Naive thymus-derived CD4-positive, alpha-beta T cell (primary cell): ENCODE measurements at places on chromosomes 2 and 18. TPM values are rescaled to one million over a fixed set of nuclear protein-coding genes. Genes with fewer than 3 reads are reported as not detected.

Gene CCL20
- total RNA-seq, result 0.36 TPM in 1 of 2 replicates, not detected in the other

Gene NFE2L2
- 92.0 TPM for total RNA-seq

Gene KCNG2
- total RNA-seq, result not detected

Gene SULT1C2
- total RNA-seq, result not detected

- no peak for DNase-seq
These were observed 185.8 kb downstream of the DOK6 start for GRCh38 chr18:69586537-69586936.

DNA sequence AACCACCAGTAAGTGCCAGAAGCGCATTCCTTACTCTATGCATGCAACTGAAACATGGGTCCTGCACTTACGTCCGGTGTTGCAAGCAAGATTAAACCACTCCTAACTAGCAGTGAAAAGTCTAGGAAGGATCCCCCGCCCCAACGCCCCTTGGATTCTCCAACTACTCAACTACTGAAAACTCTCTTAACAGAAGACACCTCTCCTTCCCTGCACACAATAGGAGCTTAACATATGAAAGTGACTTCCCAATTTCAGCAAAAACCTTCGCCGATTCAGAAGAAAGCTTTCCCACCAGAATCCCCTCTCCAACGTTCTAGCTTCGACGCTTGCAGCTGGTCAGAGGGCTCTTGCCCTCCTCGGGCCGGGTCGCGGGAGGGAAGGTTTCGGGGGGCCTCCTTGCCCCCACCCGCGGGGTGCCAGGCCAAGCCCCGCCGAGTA lies 578 bp downstream of the IWS1 start:
- DNase-seq, result no peak

DNA sequence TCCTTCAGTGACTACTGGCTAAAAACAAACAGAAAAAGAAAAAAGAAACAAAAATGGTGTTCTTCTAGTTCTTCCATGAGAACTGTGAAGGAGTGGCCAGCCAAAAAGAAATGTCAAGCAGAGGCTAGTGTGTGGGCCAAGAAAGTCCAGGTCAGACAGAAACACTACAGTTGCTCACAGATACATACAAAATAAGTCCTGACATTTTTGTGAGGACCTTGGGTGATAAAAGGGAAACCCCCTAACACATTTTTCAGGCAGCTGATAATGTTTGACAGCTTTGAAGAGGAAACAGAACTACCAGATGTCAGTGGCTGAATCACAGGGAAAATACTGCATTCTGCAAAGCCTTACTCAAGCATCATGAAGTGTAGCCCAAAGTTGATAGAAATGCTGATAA lies 28.1 kb downstream of the ARHGAP25 start:
- peak; percentile 42 for DNase-seq

DNA sequence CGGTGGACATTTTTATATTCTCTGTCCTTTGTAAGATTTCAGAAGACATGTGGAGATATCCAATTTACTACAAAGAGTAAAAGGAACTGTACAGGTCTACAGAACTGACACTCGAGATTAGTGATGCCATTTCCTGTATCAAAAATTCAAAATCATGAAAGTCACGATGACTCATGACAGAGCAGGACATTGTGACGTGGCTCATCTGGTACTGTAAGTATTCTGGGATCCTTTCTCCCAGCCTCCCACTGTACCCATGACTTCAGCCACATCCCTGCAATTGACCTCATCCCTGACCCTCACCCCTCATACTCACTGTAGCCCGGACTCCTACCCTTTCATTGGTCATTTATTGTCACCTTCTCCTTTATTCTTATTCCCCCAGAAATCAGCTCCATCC lies 736.5 kb downstream of the EPHA4 start:
- DNase-seq, result no peak

- DNase-seq, result no peak
These were observed 125.3 kb upstream of the PPP1CB start for GRCh38 chr2:28626376-28626775.

DNA sequence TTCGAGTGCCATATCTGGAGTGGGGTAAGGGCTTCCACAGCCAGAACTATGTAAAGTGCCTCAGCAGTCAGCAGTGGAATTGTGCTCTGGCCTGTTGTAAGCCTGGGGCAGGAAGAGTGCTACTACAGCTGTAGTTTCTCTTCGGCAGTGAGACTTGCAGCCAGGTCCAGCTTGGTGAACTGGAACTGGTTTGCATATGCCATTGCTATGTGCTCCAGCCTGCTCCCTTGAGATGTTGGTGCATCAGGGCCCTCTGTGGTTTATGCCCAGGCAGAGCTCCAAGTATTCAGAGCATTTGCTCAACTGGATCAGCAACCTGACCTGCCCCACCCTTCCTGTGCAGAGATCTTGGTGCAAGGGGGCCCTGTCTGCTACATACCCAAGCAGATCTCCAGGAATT lies 47.8 kb downstream of the ZNF804A start:
- no peak for DNase-seq

- DNase-seq, result no peak
These were observed 340.3 kb downstream of the PLCL1 start for GRCh38 chr2:198144660-198145059.

GRCh38 chr2:216562696-216563435 lies 64.2 kb downstream of the RPL37A start:
- no peak for DNase-seq

DNA sequence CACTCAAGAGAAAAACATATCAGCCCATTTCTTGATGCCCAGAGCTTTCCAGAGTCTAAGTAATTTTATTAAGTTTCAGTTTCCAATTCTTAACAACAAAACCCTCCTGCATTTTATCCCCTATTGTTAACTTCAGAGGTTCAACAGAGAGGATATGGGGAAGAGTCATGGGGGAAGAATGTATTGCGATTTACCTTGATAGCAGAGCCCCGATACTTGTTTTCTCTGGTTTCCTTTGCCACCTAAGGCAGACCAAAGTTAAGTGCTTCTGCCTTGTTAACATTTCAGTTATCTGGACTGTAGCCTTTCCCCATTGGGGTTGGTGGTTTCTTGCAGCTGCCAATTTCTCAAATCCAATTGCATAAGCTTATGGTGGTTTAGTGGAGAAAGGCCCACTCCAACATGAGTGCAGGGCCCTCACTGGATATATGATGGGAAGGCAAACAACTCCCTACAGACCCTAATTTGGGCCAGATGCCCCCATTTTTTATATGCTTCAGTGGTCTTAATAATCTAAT lies 82.0 kb upstream of the ITGB6 start:
- DNase-seq, result no peak

GRCh38 chr2:107809835-107810234 lies 16.9 kb upstream of the RGPD4 start:
- no peak for DNase-seq

DNA sequence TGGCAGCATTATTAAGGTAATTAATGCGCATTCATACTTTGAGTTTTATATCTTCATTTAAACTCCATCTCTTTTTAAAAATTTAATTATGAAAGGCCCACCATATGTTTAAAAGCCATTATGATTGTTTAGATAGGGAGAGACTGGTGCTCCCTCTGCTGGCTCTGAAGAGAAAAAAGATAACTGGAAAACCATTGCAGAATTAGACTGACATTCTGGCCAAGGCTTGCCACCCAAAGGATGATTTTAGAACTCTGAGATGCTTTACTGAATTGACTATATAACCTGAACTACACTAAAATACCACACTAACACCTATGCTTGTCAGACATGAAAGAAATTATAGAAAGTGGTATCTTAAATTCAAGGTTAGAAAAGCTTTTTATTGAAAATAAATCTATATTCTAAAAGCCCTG lies 127.6 kb upstream of the SPOPL start:
- no peak for DNase-seq
